ENCODE measurements at places on chromosomes 12 and 14.

GRCh38 chr14:58426670-58427280 lies 556 bp downstream of the TIMM9 start:
- peak; percentile 25 for DNase-seq

DNA sequence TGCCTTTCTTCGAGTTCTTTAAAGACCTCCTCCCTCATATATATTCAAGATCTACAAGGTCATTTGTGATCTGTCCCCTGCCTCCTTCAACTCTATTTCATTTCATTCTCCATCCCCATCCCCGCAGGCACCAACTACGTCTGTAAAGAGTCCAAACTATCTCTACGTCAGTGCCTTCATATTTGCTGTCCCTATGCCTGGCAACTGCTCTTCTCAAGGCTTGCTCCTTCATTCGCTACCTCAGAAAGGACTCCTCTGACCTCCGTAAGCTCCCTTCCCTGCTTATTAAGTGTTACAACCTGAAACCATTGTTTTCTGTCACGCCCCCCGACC lies 650 bp downstream of the LLPH start:
- DNase-seq = no peak

- DNase-seq = no peak
Observed at GRCh38 chr14:73977896-73978295, 27.8 kb downstream of the COQ6 start.

DNA sequence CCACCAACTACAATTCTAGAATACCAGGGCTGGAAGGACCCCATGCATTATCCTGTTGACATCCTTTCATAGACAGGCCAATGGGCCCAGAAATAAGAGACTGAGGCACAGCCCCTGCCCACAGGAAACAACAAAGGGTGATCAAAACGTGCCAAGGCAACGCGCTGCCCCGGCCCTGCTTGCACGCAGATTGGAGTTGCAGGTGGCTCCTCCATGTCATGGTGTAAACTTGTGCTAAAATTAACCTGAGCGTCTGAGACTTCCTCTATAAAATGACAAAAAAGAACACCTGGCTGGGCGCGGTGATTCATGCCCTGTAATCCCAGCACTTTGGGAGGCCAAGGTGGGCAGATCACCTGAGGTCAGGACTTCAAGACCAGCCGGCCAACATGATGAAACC lies 30.1 kb downstream of the SPRING1 start:
- DNase-seq = no peak

DNA sequence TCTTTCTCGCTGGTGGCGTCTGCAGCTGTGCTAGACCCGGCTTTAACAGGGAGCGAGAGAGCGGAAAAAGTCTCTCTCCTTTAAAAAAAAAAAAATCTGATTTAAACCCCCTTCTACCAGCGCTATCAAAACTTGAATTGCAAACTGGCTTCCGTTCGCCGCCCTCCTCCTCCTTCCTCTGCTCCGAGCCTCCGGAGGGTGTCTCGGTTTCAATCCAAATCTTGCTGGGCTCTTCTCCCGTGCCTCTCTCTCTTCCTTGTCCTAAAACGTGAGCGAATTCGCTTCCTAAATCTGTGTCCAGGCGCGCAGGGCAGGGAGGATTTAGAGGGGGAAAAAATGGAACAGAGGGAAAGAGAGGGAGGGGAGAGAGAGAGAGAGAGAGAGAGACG lies 272 bp downstream of the TBX3 start:
- DNase-seq = no peak

DNA sequence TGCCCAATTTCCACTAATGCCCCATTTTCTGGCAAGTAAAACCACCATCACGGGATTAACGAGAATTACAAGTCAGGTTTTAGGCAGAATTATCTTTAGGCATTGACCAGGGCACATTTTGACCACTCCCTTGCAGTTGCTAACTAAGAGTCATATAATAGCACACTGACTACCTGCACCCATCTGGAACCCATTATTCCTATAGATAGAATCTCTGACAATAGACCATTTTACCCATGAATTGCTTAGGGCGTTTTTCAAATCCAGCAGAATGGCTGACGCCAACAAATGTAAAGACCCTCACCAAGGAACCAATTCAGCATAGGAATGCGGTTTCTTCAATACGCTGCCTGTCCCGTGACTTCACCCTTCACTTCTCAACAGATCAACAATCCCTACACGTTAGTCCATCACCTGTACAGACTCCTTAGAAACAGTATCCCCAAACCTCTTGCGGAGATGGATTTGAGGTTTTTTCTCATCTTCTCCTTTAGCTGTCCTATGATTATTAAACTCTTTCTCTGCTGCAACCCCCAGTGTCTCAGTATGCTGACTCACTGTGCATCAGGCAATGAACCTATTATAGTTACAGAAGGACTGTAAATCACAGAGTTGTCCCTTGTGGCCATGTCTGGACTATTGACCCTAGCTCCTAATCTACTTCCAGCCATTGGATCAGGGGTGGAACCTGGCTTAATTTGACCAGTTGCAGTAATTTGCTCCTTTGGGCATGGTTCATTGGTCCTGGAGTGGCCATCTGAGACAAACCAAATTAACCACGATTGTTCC lies 177.3 kb upstream of the PLXNC1 start:
- no peak for DNase-seq

DNA sequence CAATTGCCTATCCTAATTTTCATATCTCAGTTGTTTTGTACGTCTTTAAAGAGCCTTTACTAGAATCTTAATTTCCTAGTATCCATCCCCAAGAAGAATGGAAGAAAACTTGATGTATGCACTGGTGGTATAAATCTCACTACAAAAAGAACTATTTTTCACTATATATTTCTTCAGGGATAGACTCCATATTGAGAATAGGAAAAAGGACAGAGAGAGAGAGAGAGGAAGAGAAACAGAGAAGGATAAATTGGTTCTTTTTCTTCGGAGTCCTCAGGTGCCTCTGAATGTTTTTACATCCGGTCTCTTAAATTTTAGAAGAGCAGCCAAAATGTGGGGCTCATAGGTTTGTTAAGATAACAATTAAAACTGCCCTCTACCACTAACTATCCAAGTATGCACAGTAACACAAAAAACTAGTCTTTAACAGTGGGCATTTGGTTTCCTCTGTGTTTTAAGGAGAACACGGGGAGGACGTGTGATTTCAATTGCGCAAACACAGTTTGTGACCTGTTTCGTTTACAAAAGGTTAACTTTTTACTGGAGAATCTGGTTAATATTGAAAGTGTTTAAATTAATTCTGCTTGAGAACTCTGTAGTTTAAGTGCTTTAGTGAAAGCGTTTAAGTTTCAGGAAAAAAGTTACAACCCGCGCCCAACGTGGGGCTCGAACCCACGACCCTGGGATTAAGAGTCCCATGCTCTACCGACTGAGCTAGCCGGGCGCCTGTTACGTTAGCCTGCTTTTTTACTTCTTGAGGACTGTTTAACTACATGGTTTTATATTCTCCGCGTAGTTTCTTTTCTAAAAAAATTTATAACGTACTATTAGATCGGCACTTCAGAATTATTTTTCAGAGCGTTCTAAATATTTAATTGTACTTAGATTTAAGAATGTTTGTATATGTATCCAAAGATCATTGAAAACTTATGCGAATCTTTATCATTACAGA lies 5.1 kb upstream of the PSMA3 start:
- peak; percentile 43 for DNase-seq

DNA sequence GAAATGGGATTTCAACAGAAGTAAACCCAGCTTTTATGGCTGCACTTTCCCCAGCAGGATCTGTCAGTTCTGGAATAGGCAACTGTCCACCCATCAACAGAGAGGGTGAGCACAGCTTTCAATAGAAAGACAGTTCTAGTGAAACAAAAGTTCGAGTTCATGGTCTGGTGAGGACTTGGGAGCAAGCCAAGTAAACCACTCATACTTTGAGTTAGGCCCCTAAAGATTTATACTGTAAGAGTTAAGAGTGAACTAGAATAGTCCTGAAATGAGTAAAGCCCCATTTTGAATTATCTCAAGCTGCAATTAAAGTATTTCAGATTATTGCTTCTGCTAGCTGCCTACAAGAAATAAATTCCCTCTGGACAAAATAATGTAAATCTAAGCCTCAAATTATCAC lies 82.6 kb downstream of the METTL25 start:
- no peak for DNase-seq

GRCh38 chr14:53537422-53538315 lies 384.5 kb upstream of the DDHD1 start:
- DNase-seq = no peak

DNA sequence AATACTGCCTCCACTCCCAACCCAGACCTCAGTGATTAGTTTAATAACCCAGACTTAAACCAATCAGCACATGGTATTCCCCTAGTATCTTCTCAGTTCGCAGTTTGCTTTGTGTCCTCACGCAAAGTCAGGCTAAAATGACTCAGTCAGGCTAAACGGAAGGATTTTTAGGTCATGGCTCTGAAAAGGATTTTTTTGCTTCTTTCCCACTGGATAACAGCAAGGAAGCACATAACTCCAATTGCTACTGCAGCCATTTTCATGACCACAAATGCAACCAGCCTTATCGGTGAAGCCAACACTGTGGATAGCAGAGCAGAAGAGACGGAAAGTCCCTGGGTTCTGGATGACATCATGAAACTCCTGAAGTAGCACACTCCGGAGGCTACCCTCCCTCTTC lies 67.7 kb downstream of the ZC3H14 start:
- peak; percentile 96 for DNase-seq

- peak; percentile 21 for DNase-seq
Observed at GRCh38 chr12:27462151-27462694, 15.7 kb downstream of the SMCO2 start.

DNA sequence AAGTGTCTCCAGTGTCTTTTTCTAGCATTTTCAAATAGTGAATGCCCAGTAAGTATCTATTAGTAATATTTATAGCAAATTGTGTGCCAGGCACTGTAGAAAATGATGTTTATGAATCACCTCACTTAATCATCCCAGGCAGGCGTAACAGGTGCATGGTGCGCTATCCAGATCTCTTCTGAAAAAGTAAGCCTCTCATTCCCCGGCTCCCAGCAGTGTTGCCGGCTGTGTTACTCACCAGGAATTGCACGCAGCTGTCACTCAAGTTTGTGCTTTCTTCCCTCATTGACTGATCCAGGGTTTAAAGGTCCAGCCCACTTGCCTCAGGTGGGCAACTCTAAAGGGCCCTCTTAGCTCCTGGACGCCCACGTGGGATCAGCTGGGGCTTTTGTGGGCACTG lies 173.8 kb upstream of the RASSF8 start:
- no peak for DNase-seq

GRCh38 chr12:119627019-119627643 lies 33.6 kb downstream of the TMEM233 start:
- no peak for DNase-seq

- no peak for DNase-seq
Observed at GRCh38 chr14:91117960-91118359, 4.1 kb downstream of the DGLUCY start.

GRCh38 chr14:104578321-104578720 lies 1.2 kb upstream of the C14orf180 start:
- no peak for DNase-seq

DNA sequence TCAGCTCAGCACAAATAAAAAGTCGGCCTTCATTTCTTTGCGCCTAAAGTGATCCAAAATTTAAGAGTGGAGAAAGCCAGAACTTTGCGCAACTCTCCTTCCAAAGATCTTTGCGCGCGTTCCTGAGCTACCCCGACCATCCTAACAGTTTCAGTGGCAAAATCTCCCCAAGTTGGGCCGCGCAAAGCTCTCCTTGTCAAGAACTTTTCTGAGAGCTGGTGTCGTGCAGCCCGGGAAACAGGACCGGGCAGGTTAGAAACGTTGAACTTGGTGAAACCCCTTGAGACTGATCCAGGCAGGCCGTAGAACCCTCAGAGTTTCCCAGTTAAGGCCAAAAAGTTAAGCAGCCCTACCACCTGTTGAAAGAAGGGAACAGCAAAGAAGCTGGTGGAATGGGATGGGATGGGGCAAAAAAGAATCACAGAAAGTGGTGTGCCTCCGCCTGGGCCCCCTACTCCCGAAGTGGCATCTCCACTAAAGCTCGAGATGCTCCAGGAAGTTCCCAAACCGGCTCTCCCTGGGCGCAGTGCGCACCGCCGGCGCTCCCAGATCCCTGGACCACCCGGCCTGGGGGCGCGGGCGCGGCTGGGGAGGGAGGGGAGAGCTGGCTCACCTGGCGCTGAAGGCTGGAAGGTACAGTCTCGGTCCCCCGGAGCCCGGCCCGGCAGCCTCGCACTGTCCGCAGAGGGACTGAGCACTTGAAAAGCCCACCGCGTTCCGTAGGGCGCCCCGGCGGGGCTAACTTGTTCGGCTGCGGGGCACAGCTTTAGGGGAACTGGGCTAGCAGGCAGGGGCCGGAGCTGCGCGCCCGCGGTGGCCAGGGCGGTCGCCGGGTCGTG lies 768 bp downstream of the DBX2 start:
- no peak for DNase-seq

DNA sequence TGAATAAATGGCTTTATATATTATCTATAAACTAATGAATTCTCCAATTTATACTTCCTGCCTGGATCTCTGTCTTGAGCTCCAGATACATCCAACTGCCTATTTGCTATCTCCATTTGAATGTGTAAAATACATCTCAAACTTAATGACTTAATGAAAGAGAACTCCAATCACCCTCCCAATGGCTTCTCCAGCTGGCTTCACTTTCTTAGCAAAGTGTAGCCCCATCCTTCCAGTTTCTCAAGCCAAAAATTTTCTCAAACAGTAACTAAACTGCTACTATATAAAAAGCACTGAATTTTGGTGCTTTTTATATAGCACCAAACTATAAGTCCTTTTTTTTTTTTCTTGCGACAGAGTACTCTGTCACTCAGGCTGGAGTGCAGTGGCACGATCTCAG lies 2.6 kb downstream of the CRY1 start:
- no peak for DNase-seq

- no peak for DNase-seq
Observed at GRCh38 chr12:123571343-123571813, 13.0 kb upstream of the TMED2 start.

DNA sequence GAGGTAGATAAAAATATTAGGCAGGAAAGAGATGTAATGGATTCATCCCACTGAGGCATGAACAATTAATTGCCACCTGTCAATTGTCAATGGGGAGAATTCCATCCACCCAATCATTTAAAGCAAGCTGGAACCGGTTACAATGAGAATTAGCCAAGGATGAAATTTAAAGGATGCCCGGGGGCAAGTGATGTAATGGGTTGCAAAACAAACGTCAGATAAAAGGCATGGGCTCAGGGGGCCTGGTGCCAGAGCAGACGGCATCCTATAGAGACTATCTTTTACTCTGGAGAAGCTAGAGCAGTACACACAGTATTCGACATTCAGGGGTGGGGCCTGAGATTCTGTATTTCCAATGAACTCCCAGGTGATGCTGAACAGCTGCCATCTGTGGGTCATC lies 80.5 kb upstream of the ZFP36L1 start:
- DNase-seq = no peak

- DNase-seq = peak; percentile 58
Observed at GRCh38 chr14:49892301-49892635, 614 bp upstream of the ARF6 start.

DNA sequence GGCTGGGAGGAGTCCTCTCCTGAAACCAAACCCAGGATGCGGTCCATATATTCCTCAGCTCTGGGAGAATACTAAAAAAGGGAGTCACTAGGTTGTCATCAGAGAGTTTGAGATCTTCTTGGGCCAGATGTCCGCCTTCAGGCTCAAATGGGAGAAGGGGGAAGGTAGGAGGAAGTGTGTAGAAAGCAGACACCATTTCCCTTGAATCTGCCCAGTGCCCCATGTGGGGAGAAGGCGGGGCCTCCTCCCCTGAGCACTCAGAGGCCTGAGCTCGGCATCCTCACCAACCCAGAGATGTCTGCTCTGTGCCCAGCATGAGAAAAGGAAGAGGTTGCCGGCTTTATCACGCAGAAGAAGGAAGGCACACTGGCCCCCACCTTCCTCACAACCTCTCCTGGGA lies 37.3 kb downstream of the LTBP2 start:
- DNase-seq = no peak
